Stimulated activated CD8-positive, alpha-beta memory T cell treated with anti-CD3 and anti-CD28 coated beads, Interleukin-4, amount 100 ng/mL, for 4 hours (primary cell): ENCODE measurements at places on chromosomes 3 and 15.

DNA sequence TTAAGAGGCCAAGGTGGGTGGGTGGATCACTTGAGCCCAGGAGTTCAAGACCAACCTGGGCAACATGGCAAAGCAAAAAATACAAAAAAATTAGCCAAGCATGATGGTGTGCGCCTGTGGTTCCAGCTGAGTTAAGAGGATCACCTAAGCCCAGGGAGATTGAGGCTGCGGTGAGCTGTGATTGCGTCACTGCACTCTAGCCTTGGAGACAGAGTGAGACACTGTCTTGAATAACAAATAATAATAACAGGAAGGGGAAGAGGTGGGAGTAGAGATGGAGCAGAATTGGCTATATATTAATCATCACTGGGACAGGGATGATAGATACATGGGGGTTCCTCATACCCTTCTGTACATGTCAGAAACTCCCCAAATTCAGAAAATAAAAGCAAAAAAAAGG lies 23.8 kb upstream of the NMB start:
- no peak for DNase-seq

GRCh38 chr3:113057117-113057516 lies 66.3 kb downstream of the GTPBP8 start:
- no peak for DNase-seq

DNA sequence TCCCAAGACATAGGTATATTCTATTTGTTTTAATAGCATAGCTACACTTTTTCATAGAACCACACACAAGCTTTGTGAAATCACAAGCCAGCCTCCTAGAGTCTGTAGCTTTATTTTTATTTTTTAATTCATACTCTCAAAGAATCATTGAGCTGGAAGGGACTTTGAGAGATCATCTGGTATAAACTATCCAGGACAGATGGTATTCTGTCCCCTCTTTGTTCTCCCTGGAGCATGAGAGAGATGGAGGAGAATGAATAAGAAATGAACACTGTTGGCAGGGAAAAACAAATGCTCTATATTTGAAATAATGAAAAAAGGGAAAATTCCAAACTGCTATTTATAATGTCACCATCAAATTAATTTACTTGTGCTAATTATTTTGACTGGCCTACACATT lies 338.7 kb upstream of the IL12A start:
- DNase-seq = no peak

DNA sequence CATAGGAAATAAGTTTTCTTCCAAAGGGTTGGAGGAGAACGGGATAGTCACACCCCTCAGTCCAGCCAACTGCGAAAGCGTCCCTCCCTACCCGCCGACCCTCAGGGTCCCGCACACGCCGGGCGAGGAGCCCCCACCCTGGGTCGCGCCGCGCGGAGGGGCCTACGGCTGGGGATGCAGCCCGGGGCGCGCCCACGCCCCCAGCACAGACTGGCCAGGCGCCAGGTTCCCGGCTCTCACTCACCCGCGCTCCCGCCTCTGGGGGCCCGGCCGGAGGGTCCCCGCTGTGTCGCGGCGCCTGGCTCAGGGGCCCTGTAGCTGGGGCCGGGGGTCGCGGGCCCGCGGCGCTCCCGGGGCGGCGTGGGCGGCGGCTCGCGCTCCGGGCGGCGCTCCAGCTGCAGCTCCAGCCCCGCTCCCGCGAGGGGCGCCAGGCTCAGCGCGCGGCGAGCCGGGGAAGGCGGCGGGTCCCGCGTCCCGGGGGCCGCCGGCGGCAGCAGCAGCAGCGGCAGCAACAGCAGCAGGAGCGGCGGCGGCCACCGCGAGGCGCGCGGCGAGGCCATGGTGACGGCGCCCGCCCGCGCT lies 375 bp downstream of the HEG1 start:
- no peak for DNase-seq

DNA sequence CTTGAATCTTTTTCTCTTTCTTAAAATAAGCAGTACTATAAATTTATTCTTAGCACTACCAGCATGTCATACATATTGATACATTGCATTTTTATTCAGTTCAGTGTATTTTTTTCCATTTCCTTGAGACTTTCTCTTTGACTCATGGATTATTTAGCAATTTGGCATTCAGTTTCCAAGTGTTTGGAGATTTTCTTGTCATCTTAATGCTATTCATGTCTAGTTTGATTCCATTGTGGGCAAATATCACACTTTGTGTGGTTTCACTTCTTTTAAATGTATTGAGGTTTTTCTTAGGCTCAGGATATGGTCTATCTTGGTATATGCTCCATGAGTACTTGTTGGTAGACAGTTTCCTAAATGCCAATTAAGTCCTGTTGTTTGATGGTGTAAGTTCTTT lies 99.5 kb downstream of the CHRNA7 start:
- no peak for DNase-seq

DNA sequence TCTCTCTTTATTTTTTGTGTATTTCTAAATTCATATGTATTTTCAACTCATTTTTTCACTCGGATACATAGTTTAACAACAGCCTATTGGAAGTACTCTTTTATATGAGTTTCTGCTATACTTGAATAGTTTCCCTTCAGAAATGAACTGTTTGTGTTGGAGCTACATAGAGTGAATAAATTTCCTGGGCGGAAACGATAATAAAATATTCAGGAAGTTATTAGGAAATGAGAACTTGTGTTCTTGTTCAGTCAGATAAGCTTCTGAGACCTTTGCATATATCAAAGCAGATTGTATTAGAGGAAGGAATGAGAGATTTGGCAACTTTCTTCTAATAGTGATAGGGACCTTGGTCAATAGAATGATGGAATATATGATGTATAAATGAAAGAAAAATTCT lies 27.3 kb downstream of the NEO1 start:
- no peak for DNase-seq

- no peak for DNase-seq
These were observed 8.3 kb downstream of the KIF23 start for GRCh38 chr15:69422336-69422895.

DNA sequence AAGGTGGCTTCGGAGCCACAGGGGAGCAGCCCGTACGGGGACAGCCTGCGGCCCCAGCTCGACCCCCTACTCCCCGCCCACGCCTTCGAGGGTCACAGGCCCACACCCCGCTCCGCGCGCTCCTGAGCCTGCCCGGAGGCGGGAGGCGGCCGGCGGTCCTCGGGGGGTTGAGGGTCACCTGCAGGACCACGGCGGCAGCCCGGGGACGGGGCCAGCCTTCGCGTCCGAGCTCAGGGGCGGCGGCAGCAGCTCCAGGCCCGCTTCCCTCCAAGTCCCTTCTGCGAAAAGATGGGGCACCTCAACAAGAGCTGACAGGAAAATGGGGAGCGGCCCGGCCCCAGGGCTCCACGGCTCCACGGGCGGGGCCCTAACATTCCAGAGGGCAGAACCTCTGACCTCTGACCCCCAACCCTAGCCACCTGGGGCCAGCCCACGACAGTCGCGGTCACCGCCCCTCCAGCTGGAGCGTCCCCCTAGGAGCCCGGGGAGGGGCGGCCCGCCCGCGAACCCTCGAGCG lies 428 bp downstream of the LYSMD4 start:
- DNase-seq = no peak

DNA sequence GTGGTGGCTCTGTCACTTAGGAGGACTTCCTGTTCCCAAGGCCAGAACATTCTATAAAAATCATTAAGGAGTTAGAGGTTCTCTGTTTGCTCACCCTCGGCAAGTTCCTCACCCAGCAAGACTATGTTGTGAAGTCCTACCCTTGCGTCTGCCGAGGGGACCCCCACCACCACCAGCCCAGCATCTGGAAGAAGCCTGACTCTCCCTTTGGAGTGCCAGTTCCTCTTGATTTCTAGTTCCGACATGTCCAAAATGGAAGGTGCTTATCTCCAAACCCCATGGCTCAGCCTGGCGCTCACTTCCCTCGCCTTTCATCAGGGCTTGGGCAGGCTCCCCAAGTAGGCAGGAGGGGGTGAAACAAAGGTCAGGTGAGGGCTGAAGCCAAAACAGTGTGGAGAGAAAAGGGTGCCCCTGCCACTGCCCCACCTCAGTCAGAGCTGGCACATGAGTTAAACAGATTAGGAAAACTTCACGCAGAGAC lies 41.0 kb downstream of the BHLHE40 start:
- no peak for DNase-seq

DNA sequence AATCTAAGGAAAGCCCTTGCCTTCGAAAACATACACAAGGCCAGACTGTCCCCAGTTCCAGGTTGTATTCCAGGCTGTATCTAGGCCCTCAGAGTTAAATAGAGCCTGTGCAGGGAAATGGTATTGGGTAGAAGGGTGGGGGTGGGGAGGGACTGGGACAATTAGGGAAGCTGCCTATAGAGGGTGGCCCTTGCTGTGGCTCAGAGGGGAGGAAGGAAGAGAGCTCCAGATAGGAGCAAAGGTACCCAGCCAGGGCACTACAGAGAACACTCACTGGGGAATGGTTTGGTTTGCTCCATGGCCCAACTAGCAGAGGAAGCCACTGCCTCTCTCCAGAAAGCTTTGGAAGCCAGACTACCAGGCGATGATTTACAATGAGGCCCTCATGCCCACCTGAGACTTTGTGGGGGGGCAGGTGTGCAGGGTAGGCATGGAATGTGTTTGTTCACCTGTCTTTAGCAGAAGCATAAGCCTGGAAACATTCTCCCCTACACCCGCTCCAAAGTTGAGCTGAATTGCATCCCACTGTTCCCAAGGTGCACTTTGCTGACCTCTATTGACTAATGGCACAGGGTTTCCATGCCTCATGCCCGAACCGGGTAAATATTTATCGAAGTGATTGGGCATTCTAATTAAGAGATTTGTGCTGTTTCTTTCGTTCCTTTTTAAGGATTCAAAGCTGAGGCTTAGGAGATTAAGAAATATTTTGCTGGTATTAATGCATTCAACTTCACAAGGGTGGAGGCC lies 6.3 kb upstream of the TLE3 start:
- DNase-seq = no peak

- DNase-seq = no peak
These were observed 69.9 kb downstream of the LDHAL6B start for GRCh38 chr15:59276225-59277178.

DNA sequence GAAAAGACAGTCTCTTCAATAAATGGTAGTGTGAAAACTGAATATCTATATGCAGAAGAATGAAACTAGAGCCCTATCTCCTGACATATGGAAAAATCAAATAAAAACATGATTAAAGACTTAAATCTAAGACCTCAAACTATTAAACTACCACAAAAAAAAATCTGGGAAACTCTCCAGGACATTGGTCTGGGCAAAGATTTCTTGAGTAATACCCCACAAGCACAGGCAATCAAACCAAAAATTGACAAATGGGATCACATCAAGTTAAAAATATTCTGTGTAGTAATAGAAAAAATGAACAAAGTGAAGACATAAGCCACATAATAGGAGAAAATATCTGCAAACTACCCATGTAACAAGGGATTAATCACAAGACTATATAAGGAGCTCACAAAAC lies 286.4 kb downstream of the TBC1D5 start:
- no peak for DNase-seq

DNA sequence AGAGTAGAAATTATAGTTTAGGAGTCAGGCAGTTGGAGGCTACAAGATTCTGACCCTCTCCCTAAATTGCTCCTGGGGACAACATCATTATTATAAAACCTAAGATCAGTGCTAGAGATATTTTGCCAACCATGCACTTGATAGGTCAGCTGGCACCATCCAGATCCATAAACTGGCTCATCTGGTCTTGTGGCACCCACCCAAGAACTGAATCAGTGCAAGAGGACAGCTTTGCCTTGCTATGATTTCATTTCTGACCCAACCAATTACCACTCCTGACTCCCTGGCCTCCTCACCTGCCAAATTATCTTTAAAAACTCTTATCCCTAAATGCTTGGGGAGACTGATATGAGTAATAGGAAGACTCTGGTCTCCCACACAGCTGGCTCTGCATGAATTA lies 461.1 kb upstream of the TGFBR2 start:
- no peak for DNase-seq

DNA sequence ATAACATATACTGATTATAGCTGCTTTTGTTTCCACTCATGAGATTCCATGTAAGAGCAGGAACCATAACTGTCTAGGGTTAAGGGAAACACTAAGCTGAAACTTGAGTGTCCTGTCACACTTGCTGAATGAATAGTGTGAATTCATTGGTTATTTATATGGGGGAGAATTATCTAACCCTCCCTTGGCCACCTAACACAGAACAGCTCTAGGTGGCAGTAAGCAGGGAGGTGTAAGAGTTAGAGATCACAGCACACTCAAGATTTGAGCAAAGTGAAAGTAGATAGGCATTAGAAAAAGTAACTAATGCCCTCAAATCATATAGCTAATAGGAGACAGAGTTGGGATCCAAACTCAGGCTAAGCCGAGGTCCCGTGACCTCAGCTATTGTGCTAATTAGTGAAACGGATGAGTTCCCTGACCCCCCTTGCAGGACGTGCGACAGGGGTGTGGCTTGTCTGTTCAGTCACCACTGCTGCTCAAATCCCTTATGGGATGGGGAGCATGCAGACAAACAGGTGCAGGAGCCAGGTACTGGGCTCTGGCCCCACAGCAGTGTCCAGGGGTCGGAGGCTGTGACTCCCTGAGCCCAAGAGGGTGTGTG lies 27.7 kb upstream of the ANO10 start:
- DNase-seq = no peak
